ENCODE measurements at places on chromosomes 12 and 14.

GRCh38 chr14:80135305-80136088 lies 75.8 kb downstream of the DIO2 start:
- H3K4me1 ChIP-seq: no peaks in the 10 kb centered on the region
- H3K27ac ChIP-seq: no peak overlapping the region
- H3K4me3 ChIP-seq: no peak overlapping the region
- DNase-seq: no peak

- H3K27me3 ChIP-seq: no peaks in the 10 kb centered on the region
- no peak overlapping the region for H3K4me3 ChIP-seq
- no peak overlapping the region for H3K27ac ChIP-seq
- no peak for DNase-seq
These were observed 46.0 kb downstream of the KCNK10 start for GRCh38 chr14:88276923-88277596.

GRCh38 chr12:92242907-92243306 lies 97.3 kb upstream of the BTG1 start:
- no peak overlapping the region for H3K27ac ChIP-seq
- no peaks in the 10 kb centered on the region for H3K36me3 ChIP-seq
- DNase-seq: peak; percentile 74
- H3K4me3 ChIP-seq: no peak overlapping the region

GRCh38 chr12:27555925-27556778 lies 32.1 kb downstream of the PPFIBP1 start:
- H3K4me1 ChIP-seq: peaks cover 10% of the 10 kb centered on the region
- peaks cover 3% of the 10 kb centered on the region for H3K36me3 ChIP-seq
- H3K4me3 ChIP-seq: peak overlapping the region; percentile 66
- no peaks in the 10 kb centered on the region for H3K27me3 ChIP-seq

DNA sequence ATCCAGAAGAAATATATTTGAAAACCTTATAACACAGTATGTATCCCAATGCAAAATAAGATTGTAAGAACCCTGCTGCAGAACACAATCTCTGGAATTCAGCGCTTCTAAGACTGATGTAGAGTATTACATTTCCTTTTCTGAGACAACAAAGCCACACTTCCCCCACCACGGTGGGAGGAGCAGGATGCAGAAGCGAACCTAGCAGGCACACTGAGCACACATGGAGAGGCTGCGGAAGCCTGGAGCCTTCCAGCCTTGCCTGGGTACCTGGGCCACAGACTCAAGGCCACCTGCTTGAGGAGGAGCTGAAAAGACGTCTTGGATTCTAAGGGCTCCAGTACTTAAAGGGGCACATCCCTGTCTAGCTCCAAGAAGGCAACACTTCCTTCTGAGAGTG lies 46.4 kb downstream of the TCHP start:
- peak overlapping the region; percentile 48 for H3K27ac ChIP-seq
- H3K36me3 ChIP-seq: peaks cover 6% of the 10 kb centered on the region
- DNase-seq: no peak
- H3K4me1 ChIP-seq: peaks cover 24% of the 10 kb centered on the region

DNA sequence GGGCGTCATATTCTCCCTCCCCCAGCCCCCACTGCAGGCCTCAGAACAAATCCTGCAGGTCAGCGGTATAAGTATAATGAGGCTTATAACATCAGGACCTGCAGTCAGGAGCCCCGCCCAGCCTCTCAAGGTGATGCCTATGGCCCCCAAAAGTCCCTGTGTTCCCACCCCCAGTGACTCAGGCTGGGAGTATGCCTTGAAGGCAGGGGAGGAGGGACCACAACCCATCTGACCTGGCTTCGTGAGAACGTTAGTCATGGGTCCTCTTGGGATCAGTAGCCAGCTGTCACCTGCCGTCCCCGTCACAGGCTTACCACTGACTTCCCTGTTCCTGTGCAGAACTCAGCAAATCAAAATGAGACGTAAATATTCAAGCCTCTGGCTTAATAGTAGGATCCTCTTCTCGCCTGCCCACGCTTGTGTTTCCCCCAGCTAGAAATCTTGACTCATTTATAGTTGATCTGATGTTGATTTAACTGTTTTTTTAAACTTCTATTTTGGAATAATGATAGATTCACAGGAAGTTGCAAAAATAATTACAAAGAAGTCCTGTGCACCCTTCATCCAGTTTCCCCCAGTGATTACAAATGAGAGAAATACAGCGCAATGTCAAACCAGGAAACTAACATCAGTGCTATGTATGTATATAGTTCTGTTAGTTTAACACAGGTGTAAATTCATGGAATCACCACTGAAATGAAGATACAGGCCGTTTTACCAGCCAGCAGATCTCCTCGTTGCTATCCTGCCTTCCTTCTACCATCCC lies 107.5 kb downstream of the ADGRD1 start:
- no peak overlapping the region for H3K27ac ChIP-seq
- H3K4me3 ChIP-seq: no peak overlapping the region
- no peaks in the 10 kb centered on the region for H3K4me1 ChIP-seq
- DNase-seq: no peak
- H3K36me3 ChIP-seq: no peaks in the 10 kb centered on the region

DNA sequence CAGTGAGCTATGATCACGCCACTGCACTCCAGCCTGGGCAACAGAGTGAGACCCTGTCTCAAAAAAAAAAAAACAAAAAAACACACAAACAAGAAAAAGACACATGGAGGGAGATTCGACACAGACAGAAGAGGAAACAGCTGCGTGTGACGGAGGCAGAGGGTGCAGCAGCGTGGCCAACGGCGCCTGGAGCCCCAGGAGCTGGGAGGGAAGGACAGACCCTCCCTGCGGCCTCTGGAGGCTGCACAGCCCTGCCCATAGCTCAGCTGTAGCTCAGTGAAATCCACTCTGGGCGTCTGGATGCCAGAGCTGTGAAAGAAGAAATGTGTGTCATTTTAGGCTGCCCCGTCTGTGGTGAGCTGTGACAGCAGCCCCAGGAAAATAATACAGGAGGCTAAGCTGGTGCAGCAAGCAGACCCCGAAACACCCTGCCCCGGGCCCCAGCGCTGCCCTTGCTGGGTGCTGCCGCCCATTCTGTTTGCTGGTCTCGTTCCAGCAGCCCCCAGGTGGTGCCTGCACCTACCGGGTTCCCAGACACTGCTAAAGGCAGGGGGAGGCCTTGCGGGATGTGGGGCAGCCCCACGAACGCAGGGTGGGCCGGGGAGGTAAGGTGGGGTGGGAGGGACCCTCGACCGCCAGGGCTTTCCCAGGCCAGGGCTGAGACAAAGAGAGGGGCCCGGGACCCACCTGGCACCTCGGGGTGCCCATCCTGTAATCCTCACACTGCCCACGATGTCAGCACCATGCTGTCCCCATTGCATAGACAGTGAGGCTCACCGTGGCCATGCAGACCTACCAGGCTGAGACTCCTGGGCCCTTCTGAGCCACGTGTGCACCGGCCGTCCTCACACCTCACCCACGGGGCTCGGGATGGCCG lies 21.2 kb downstream of the GALNT9 start:
- H3K4me3 ChIP-seq: no peak overlapping the region
- H3K4me1 ChIP-seq: no peaks in the 10 kb centered on the region
- DNase-seq: no peak
- H3K27me3 ChIP-seq: no peaks in the 10 kb centered on the region
- H3K27ac ChIP-seq: no peak overlapping the region
- no peaks in the 10 kb centered on the region for H3K36me3 ChIP-seq

GRCh38 chr14:29390081-29390832 lies 537.4 kb downstream of the PRKD1 start:
- no peaks in the 10 kb centered on the region for H3K36me3 ChIP-seq

- no peak overlapping the region for H3K4me3 ChIP-seq
- peak overlapping the region; percentile 42 for H3K27ac ChIP-seq
- peaks cover 38% of the 10 kb centered on the region for H3K36me3 ChIP-seq
- H3K4me1 ChIP-seq: peaks cover 12% of the 10 kb centered on the region
- peak; percentile 80 for DNase-seq
These were observed 32.4 kb downstream of the FERMT2 start for GRCh38 chr14:52918486-52918885.
